MG63 (cell line): ENCODE measurements at places on chromosomes 11 and 22. TPM values are rescaled to one million over a fixed set of nuclear protein-coding genes. Genes with fewer than 3 reads are reported as not detected.

Gene OR2D2
- not detected in 2 replicates for total RNA-seq

Gene DBX1
- total RNA-seq: not detected in 2 replicates

Gene OR2AT4
- not detected in 2 replicates for total RNA-seq

Gene MPPED2
- not detected in 2 replicates for total RNA-seq

Gene MPEG1
- not detected in 2 replicates for total RNA-seq

Gene MUC5AC
- not detected in 2 replicates for total RNA-seq

Gene LINC01488
- total RNA-seq: not detected in 2 replicates

Gene NXPE4
- total RNA-seq: not detected in 2 replicates

Gene PRODH
- total RNA-seq: not detected in 2 replicates

Gene CYP2D6
- 0.91 and 2.7 TPM in 2 replicates for total RNA-seq

Gene TRIM34
- total RNA-seq: 10.7 and 10.8 TPM in 2 replicates

Gene MADD
- 6.9 and 7.8 TPM in 2 replicates for total RNA-seq

Gene MSANTD4
- 11.8 and 14.9 TPM in 2 replicates for total RNA-seq

Gene BATF2
- total RNA-seq: 1.3 TPM in 1 of 2 replicates, not detected in the other

Gene MIAT
- 0.33 TPM in 1 of 2 replicates, not detected in the other for total RNA-seq

Gene MS4A7
- not detected in 2 replicates for total RNA-seq

Gene FBLN1
- total RNA-seq: 42.9 and 91.9 TPM in 2 replicates

Gene KRTAP5-1
- total RNA-seq: not detected in 2 replicates

Gene TSKU
- total RNA-seq: 4.8 and 8.2 TPM in 2 replicates

Gene PDGFD
- total RNA-seq: 0.95 and 4.6 TPM in 2 replicates

Gene KCNJ11
- total RNA-seq: not detected in 2 replicates

Gene COPB1
- 221 and 276 TPM in 2 replicates for total RNA-seq

Gene MRGPRX4
- not detected in 2 replicates for total RNA-seq

Gene OR8D1
- total RNA-seq: not detected in 2 replicates

Gene SHANK2
- total RNA-seq: 0.49 and 18.6 TPM in 2 replicates

Gene VSIG10L2
- total RNA-seq: not detected in 2 replicates

Gene TCIRG1
- 26.4 and 36.9 TPM in 2 replicates for total RNA-seq

Gene AGBL2
- not detected in 2 replicates for total RNA-seq

Gene C11orf65
- total RNA-seq: 0.92 TPM in 1 of 2 replicates, not detected in the other

Gene ELFN2
- 0.07 TPM in 1 of 2 replicates, not detected in the other for total RNA-seq

Gene CACNA1I
- not detected in 2 replicates for total RNA-seq

Gene CDC45
- 81.8 and 89.1 TPM in 2 replicates for total RNA-seq

Gene RFPL2
- total RNA-seq: not detected in 2 replicates

Gene GPR83
- not detected in 2 replicates for total RNA-seq

Gene ACTN3
- total RNA-seq: not detected in 2 replicates

Gene GDPD4
- total RNA-seq: not detected in 2 replicates

Gene EXT2
- 172 and 179 TPM in 2 replicates for total RNA-seq

Gene FOSL1
- total RNA-seq: 37.3 and 54.7 TPM in 2 replicates

Gene PANX3
- total RNA-seq: not detected in 2 replicates

Gene POU2AF1
- not detected in 2 replicates for total RNA-seq

Gene CNGA4
- not detected in 2 replicates for total RNA-seq

Gene BIK
- total RNA-seq: 0.10 TPM in 1 of 2 replicates, not detected in the other

Gene DEAF1
- total RNA-seq: 14.8 and 34.6 TPM in 2 replicates

Gene BRSK2
- 4.7 and 6.9 TPM in 2 replicates for total RNA-seq

Gene WBP2NL
- total RNA-seq: 20.9 TPM in 1 of 2 replicates, not detected in the other

Gene IL17REL
- total RNA-seq: not detected in 2 replicates

Gene CENPM
- 23.6 and 60.6 TPM in 2 replicates for total RNA-seq

Gene MRGPRF
- total RNA-seq: 2.0 TPM in 1 of 2 replicates, not detected in the other

Gene FAM168A
- total RNA-seq: 10.7 and 15.3 TPM in 2 replicates

Gene VSIG2
- not detected in 2 replicates for total RNA-seq

Gene ACRV1
- not detected in 2 replicates for total RNA-seq
